ENCODE measurements at places on chromosomes 5 and 9. TPM values are rescaled to one million over a fixed set of nuclear protein-coding genes. Genes with fewer than 3 reads are reported as not detected.

DNA sequence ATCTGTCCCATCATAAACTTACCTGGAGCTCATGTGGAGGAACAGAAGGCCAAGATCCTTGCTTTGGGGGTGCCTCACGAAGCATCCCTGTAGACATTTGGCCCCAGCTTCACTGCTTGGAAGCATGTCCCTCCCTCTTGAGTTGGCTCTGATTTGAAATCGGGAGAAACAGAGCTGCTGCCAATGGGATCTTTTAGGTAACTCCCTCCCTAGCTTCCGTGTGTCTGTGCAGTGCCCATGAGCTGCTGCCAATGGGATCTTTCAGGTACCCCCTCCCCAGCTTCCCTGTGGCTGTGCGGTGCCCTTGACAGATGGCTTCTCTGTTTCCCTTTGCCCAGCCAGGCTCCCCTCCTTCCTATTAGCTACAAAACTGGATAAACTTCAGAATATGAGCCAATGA is 178.0 kb downstream of the NR3C1 start:
- DNase-seq = no peak

DNA sequence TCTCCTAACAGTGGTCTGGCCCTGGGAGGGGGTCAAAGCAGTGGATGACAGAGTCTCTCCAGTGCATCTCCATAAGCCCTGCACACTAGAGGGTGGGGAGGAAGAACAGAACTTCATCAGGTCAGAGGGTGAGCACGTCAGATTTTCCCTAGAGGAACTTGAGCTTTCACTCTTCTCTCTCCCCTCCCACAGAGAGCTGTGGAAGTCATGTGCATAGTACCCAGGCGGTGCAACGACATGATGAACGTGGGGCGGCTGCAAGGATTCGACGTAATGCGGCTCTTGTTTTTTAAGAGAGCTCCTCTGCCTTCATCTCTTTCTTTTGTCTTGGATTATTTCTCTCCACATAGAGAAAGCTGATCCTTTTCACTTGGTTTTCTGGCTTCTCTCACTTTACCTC is 100.2 kb upstream of the OTULINL start:
- no peak for DNase-seq

GRCh38 chr5:180816608-180817534 is 14.3 kb upstream of the MGAT1 start:
- no peak for DNase-seq

DNA sequence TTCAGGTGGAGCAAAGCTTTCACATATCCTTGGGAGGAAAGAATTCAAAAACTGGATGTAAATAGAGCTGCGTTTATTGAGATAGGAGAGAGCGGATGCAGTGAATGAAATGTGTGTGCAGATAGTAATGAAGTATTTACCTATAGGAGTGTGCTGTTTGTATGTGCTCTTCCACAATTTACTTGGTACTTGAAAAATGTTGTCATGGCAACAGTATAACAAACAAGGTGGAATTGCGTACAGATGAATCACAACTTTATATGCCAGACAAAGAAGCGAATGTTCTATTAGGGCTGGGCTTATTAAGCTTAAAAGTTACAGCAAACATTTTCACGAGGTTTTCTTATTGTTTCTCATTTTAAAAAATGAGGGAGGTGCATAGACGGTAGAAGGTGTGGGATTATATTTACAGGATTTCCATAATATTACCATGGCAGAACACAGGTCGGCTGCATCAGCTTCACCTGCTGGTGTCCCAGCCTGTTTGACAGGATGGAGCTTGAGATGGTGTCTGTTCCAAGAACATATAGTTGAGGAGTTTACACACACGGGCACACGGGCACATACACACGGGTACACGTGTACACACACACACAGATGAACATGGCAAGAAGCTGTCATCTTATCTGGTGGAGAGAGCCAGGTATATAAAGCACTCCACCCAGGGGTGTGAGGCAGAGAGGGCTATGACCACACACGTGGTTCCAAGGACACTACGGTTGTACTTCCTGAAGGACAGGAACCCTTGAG is 155.7 kb downstream of the RMI1 start:
- DNase-seq = no peak

GRCh38 chr5:98779264-98779877 is 5.9 kb downstream of the RGMB start:
- no peak for DNase-seq

DNA sequence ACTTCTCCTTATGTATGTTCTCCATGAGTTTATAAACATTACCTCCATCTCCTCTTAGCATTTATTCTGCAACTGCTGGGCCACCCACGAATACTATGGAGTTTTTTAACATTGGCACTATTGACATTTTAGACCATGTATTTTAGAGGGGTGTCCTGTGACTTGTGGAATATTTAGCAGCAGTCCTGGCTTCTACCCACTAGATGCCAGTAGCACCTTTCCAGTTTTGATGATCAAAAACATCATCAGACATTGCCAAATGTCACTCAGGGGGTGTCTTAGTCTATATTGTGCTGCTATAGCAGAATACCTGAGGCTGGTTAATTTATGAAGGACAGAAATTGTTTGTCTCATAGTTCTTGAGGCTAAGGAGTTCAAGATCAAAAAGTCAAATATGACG is 187.5 kb upstream of the RORB start:
- no peak for DNase-seq

GRCh38 chr9:3962496-3962895 is 337.4 kb downstream of the GLIS3 start:
- DNase-seq = peak; percentile 20

DNA sequence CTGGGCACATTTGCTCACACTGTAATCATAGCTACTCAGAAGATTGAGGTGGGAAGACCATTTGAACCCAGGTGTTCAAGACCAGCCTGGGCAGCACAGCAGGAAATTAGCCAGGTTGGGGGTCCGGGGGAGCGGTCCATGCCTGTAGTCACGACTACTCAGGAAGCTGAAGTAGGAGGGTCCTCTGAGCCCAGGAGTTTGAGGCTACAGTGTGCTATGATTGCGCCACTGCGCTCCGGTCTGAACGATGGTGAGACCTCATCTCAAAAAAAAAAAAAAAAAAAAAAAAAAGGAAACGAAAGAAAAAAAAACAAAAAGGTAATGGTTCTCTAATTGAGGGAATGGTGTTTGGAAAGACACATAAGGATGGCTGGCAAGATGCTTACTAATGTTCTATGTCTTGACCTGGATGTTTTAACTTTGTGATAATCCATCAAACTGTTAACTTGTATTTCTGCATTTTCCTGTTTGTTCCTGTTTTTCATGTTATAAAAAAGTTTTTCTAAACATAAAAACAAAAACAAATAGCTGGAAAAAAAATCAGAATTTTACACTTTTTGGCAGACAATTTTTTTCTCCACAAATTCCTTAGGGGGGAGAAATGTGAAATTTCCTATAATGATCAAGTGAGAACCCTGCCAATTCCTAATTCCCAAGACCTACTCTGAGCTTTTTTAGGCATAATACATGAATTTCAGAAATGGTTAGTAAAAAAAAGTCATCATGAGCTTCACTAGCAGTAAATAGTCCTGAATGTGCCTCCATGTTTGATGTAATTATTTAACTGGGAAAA is 96.9 kb downstream of the DENND1A start:
- DNase-seq = no peak

- DNase-seq = no peak
Observed at GRCh38 chr9:137807721-137808703, 69.6 kb upstream of the CACNA1B start.

DNA sequence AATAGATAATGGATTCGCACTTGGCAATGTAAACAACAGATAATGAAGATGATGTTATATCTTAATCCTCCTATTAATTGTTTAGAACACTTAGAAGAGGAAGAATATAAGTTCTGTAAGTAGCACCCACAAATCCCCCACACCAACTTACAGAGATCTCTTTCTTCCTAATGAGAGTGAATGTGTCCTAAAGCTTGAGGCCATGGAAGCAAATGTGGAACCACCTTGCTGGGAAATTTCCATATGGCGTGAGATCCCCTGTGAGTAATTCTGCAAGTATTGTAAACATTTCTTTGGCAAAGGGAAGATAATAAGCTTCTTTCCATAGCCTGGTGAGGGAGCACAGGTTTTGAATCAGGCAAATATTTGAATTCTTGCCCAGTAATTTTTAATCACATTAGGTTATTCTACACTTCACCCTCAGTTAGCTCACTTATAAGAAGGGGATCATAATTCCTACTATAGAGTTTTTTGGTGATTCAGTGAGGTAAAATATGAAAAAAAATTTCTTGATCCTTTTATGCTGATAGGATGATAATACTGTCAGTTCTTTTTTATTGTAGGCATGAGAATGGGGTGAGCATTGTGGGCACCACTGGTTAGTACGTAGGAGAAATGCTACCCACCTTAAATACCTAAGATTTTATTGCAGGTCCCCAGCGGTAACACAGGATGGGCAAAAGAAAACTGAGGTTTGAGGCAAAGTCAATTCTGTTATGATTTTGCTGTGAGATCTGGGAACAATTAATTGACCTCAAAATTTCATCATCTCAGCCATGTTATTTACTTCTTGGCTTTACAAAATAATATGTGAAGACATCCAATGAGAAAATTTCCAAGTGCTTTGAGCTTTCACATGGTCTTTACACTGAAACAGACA is 574.8 kb downstream of the PSAT1 start:
- DNase-seq = peak; percentile 12

DNA sequence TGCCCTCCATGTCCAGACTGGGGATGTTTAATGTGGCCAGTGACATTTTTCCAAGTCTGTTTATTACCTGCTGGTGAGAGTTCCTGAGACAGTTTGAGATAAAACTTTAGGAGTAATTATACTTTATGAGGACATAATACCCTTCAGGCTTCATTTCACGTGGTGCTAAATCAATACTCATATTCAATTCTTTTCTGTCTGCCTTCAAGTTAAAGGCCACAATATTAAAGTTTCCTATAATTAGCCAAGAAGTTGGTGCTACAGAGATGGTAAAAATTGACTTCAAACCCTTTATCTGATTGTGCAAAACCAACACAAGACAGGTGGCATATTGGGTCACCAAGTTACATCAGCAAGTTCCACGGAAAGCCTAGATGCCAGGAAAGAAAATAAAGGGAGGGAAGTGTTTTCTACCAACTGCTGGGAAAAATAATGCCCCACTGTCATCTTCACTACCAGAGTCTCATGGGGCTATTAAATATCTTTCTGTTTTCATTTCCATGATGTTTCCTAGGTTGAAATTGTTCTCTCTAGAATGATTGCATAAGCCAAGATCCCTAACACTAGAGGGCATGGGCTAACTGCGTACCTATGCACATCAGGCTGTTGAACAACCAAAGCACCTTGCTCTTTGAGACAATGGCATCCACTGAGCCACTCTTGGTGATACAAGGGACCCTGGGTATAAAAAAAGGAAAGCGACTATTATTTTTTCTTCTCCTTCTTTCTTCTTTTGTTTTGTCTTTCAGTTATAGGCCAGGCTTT is 68.7 kb downstream of the INSYN2B start:
- no peak for DNase-seq

GRCh38 chr9:124029617-124030016 is 18.0 kb downstream of the LHX2 start:
- no peak for DNase-seq

- peak; percentile 49 for DNase-seq
Observed at GRCh38 chr9:18824095-18824666, 208.8 kb downstream of the SAXO1 start.

- no peak for DNase-seq
Observed at GRCh38 chr9:35656348-35656747, 1.5 kb downstream of the RMRP start.

- DNase-seq = no peak
Observed at GRCh38 chr5:88892669-88893068, 9.7 kb upstream of the MEF2C start.

DNA sequence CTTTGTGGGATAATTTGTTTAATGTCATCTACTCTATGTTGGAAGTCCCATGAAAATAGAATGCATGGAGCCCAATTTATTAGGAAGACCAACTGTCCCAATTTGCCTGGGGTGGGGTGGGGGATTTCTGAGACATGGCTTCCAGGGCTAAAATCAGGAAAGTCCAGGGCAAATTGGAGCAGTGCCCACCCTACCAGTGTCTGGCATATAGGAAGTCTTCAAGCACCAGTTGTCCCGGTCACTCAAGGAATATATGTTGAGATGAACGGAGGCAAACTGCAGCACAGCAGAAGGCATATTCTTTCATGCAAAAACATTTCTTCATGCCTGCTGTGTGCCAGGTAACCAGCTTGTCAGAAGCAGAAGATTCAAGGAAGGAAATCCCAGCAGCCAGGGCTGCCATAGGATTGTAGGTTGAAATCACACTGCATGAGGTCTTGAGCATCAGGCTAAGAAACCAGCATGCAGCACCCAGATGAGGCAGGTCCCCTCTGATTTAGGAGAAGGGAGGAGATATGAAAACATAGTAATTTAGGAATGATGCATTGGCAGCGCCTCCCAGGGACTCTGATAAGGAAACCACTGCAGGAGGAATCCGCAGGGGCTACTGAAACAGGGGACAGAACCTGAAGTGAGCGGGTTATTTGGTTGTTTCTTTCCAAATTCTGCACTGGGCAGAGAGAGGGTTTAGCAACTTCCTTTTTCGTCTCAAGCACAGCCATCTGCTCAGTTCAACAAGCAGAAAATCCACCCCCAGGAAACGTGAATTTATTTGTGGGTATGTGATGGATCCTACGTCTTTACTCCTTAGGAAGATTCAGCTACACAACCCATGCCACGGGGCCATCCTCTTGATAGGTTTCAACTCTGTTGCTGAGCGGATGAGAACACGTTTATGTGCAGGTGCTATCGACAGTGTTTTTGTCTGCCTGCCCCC is 112.6 kb upstream of the CPEB4 start:
- no peak for DNase-seq

The ZNF782 gene
- total RNA-seq = 7.0 TPM

The IL5 gene
- total RNA-seq = not detected

The MSMP gene
- not detected for total RNA-seq

The CDC14B gene
- total RNA-seq = 33.4 TPM

The IFNK gene
- not detected for total RNA-seq

The GNA14 gene
- 1.5 TPM for total RNA-seq

The ADAMTS12 gene
- total RNA-seq = 8.9 TPM

The CCT5 gene
- 288 TPM for total RNA-seq

The C5 gene
- total RNA-seq = 55.4 TPM

The TEK gene
- total RNA-seq = 5.6 TPM

The LRRC19 gene
- 44.6 TPM for total RNA-seq

Measured in hepatocyte (in vitro differentiated cells).